ENCODE measurements at places on chromosomes 1 and 21.

DNA sequence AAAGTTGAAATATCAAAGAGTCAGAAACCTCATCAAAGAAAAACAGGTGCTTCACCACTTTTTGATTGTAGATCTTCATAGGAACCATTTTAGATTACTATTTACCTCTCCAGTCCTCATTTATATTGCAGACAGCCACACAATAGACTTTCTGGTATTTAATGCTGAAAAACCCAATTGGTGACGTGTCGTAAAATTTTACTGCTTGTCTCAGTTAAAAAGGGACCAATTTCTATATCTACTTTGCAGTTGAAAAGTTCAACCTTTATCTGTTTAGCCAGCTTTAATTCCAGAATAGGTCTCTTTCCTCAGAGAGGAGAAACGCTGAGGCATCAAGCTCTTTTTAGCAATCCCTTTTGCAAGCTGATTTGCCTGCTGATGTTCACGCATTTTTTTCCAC, 1722.4 kb downstream of the PLA2G4A start:
- H3K36me3 ChIP-seq, result no peaks in the 10 kb centered on the region
- no peak overlapping the region for H3K4me3 ChIP-seq
- no peaks in the 10 kb centered on the region for H3K27me3 ChIP-seq
- H3K27ac ChIP-seq, result no peak overlapping the region
- no peak for DNase-seq
- H3K4me1 ChIP-seq, result no peaks in the 10 kb centered on the region

GRCh38 chr21:34726627-34727337, 58.0 kb downstream of the CLIC6 start:
- no peaks in the 10 kb centered on the region for H3K27me3 ChIP-seq
- no peak overlapping the region for H3K4me3 ChIP-seq
- no peaks in the 10 kb centered on the region for H3K36me3 ChIP-seq
- no peak for DNase-seq

- DNase-seq, result no peak
- H3K4me1 ChIP-seq, result no peaks in the 10 kb centered on the region
- no peaks in the 10 kb centered on the region for H3K36me3 ChIP-seq
- no peak overlapping the region for H3K27ac ChIP-seq
- no peak overlapping the region for H3K4me3 ChIP-seq
These were observed 12.9 kb upstream of the ETS2 start for GRCh38 chr21:38792676-38793459.

DNA sequence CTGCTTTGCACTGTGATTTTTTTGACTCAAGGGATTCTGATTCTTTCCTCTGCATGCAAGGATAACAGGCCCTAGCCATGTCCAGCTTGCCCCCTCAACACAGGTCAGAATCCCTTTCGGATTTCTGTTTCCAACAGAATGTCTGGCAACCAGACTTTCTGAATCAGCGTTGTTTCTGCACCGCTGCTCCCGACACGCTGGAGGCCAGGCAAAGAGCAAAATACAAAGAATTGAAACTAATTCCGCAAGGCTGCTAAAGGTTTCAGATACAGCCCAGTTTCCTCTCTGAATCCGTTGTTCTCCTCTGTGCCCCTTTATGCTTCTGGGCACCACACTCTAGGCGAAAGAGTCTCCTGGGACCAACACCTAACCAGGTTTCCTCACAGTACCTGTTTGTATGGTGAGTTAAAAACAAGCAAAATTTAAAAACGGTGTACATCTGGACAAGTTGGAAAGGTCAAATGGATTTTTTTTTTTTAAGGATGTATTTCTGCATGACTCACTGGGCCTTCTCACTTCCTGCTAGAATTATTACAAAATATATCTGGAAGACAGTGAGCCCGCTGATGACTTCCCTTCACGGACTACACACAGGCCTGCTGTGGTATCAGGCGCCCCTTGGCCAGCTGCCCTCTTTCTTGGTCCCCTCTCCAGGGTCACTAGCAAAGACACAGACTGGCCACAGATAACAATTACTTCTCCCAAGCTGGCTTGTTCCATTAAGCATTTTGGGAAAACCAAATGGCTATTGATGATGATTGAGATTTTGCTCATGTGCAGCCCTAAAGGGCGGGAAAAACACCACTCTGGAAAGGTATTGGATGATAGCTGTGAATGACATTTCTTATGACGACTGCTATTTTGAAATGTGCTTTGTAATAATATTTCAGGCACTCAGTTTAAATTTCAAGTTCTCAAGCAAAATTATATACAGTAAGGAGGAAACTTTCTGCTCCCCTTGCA, 118.3 kb downstream of the TGFB2 start:
- peak; percentile 74 for DNase-seq
- H3K4me3 ChIP-seq, result no peak overlapping the region
- no peaks in the 10 kb centered on the region for H3K4me1 ChIP-seq
- no peaks in the 10 kb centered on the region for H3K36me3 ChIP-seq

GRCh38 chr1:244651956-244652622, 837 bp upstream of the DESI2 start:
- no peaks in the 10 kb centered on the region for H3K27me3 ChIP-seq
- H3K27ac ChIP-seq, result peak overlapping the region; percentile 63
- no peak for DNase-seq
- peak overlapping the region; percentile 36 for H3K4me3 ChIP-seq

DNA sequence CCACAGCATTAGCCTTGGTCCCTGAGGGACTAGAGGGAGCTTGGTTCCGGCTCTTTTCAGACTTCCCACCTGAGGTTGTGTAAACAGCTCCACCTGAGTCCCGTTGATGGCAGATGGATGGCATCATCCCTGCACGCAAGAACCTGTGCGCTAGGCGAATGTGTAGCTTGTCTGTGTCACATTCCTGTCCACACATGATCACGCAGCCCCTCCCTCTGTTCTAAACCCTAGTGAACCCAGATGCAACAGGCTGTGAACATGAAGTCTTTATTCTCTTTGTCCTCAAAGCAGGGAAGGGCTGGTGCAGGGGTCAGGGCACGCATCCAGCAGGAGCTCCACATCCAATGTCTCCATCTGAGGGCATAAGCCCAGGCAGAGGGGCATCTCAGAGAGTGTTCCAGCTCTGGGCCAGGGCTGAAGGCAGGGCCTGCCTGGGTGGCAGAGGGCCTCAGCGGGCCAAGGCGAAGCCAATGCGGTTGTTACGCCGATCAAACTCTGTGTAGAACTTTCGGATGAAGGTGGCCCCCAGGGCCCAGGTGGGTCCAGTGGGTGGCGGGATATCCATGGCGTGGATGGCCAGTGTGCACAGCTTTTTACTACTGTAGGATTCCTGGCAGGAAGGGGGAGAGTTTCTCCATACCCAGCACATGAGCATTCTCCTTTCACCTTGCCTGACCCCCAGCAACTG, 2.9 kb upstream of the ETNK2 start:
- no peak overlapping the region for H3K4me3 ChIP-seq
- H3K27ac ChIP-seq, result no peak overlapping the region
- no peak for DNase-seq
- no peaks in the 10 kb centered on the region for H3K36me3 ChIP-seq

DNA sequence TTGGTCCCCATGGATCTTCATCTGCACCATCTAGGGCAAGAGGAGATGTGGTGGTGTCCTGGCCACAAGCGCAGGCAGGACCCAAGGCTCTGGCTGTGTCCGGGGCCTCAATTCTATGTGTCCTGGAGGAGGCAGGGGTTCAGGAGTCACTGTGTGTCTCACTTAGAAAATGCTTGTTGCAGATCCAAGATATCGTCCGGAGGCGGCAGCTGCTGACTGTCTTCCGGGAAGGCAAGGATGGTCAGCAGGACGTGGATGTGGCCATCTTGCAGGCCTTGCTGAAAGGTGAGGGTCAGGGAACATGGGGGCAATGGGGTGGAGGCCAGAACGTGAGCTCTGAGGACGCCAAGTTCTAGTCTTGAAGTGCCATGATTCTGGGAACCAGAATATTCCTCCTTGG, 29.1 kb downstream of the TRPM2 start:
- H3K36me3 ChIP-seq, result no peaks in the 10 kb centered on the region
- DNase-seq, result no peak
- H3K27me3 ChIP-seq, result no peaks in the 10 kb centered on the region
- no peaks in the 10 kb centered on the region for H3K4me1 ChIP-seq
- no peak overlapping the region for H3K27ac ChIP-seq

DNA sequence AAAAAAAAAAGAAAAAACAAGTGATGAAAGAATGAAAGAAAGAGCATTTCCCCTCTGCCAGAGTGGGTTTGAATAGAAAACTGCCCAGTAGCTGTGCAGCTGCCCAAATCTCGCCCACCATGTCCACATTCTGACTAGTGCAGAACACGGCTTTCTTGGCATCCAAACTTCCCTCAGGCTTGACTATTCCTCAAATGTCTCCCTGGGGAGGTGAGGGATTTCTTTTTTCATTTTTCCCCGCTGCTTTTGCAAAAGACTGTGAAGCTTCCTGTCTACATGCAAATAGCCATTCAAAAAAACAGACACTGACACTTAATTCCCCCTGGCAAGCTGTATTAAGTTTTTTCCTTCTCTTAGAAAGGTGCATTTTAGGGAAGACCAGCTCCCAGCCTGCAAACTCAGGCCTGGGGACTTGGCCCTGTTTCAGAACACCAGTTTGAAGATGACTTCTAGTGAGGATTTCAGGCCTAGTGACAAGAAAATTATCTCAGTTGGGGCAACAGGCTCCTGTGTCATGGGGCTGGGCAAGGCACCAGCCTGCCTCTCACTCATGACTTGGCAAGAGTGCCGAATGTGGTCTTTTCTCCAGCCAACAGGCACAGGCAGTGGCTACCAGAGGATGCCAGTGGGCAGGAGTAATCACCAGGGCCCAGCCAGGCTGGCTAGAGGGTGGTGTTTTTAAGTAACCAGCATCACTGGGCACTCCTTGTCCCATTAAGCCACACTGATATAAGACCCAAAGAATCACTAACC, 178.1 kb upstream of the NFIA start:
- H3K27me3 ChIP-seq, result no peaks in the 10 kb centered on the region
- H3K4me1 ChIP-seq, result no peaks in the 10 kb centered on the region
- H3K4me3 ChIP-seq, result no peak overlapping the region
- peak overlapping the region; percentile 89 for H3K27ac ChIP-seq
- DNase-seq, result peak; percentile 64
- no peaks in the 10 kb centered on the region for H3K36me3 ChIP-seq

DNA sequence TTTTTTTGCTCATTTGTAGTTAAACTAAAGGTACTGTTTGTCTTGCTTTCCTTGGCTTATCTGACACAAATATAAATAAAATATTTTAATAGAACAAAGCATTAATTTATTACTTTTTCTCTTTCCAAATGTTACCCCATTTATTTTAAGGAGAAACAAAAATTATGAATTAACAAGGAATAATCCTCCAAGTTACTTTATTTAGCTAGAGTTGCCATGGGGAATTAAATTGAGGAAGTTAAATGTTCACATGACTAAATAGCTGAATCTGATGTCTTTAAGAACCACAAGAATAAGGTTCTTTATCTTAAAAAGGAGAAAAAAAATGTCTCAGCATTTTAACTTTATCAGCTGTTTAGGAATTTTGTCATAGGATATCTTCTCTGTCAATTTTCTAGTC, 12.3 kb downstream of the ATG4C start:
- no peaks in the 10 kb centered on the region for H3K27me3 ChIP-seq
- H3K27ac ChIP-seq, result no peak overlapping the region
- no peaks in the 10 kb centered on the region for H3K4me1 ChIP-seq
